ENCODE measurements at places on chromosomes 12 and 14.
A peak's percentile ranks its signal among the peaks of the same experiment; 100 is the strongest.

DNA sequence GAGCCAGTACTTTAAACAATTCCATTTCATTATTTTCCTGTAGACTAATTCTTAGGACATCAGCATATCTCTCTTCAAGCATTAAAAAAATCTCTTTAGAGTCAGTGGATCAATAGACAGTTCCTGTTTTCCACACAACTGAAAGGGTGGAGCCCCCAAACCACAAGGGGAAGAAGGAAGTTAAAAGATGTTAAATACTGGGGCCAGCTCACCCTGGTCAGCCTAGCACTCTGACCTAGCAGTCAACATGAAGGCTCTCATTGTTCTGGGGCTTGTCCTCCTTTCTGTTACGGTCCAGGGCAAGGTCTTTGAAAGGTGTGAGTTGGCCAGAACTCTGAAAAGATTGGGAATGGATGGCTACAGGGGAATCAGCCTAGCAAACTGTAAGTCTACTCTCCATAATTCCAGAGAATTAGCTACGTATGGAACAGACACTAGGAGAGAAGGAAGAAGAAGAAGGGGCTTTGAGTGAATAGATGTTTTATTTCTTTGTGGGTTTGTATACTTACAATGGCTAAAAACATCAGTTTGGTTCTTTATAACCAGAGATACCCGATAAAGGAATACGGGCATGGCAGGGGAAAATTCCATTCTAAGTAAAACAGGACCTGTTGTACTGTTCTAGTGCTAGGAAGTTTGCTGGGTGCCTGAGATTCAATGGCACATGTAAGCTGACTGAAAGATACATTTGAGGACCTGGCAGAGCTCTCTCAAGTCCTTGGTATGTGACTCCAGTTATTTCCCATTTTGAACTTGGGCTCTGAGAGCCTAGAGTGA lies at the start of gene LYZ:
Gene LYZ (plus strand): TSS at position 220 of the 777 bp plus-strand sequence. CDS start 28 bp downstream, at position 248.
- no peak for DNase-seq

DNA sequence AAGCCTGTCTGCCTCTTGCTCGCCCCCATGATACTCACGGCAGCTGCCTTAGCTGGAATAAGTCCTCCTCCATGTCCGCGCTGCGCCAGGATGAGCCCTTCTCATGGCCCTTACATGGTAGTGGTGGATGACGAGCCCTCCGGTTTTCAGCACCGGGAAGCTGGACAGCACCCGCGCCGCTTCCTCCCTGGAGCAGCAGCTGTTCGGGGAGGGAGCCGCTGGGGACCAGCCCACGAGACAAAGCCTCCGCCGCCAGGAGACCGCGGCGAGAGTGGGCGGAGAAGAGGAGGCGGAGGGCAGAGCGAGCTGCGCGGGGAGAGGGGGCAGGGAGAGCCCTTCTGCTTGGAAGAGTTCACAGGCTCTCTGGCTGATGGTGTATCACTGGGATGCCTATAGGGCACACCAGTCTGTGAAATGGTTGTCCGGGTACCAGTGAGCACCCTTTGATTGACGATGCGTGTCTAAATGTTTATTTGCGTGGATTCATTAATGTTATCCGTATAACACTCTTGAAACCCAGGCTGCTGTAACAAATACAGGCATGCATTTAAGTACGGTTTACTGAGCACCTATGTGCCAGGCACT lies at the start of gene SVOP:
Gene SVOP (minus strand): TSS at position 273 of the 585 bp plus-strand sequence. CDS start 200 bp downstream, at position 73.
- peak; percentile 4 for DNase-seq

DNA sequence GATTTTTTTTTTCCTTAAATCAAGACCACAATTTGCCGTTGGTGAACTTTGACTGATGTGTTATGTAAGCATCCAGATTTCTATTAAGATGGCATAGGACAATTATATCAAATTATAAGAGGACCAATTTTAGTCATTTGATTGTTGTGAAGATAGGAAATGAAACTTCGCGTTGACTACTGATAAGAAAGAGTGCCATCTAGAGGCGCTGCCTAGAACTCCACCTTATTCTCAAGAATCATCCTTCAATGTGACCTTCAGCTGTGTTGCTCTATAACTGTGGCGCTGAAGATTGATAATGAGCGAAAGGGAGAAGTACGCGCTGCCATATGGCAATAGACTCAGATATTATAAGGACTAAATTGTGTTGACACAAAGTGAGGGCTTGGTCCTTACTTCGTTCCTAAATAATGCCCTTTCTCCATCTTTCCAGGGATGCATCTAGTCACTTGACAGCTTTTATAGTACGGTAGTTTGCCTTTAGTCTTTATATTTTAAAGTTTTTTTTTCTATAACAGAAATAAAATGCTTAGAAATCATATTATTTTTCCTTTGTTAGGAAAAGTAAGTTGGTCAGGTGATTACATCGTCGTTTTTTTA lies 350.8 kb upstream of the STXBP6 start:
- DNase-seq, result no peak

DNA sequence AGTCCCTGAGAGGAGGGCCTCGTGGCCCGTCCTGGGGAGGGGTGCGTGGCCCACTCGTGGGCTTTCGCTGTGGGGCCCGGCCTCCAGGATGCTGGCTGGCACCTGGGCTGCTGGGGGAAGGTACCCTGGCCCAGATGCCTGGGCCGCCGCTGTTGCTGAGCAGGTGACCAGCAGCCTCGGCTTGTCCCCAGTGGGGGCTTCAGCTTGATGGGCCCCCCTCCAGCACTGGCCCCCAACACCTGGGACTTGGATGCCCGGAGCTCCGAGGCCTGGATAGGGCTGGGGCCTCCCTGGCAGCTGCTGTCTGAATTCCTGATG lies 10.8 kb downstream of the KIF26A start:
- no peak for DNase-seq

GRCh38 chr12:132153501-132154340 lies 9.5 kb downstream of the NOC4L start:
- DNase-seq, result peak; percentile 66

Measured in GM18507 (cell line).